ENCODE measurements at places on chromosomes 1 and 21.

- no peak for DNase-seq
Measured at GRCh38 chr1:174740249-174740968, 259.3 kb upstream of the CACYBP start.

- DNase-seq = no peak
Measured at GRCh38 chr1:211935448-211935970, 99.8 kb downstream of the INTS7 start.

DNA sequence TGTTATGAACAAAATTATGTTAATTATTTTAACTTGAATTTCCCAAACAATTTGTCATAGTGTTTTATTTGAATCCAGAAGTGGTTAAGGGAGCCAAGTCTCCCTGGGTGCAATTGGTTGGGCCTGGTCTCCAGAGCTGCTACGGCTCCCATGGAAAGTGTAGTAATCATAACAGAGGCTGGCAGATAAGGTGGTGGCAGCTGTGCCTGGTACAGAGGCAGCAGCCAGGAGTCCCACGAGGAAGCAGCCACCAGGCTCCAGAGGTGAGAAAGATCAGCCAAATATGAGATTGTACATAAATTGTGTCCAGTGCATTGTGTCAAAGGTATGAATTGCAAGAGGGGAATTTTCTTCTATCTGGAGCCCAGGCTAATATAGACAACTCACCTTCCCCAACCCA lies 368.9 kb upstream of the PTBP2 start:
- DNase-seq = no peak

DNA sequence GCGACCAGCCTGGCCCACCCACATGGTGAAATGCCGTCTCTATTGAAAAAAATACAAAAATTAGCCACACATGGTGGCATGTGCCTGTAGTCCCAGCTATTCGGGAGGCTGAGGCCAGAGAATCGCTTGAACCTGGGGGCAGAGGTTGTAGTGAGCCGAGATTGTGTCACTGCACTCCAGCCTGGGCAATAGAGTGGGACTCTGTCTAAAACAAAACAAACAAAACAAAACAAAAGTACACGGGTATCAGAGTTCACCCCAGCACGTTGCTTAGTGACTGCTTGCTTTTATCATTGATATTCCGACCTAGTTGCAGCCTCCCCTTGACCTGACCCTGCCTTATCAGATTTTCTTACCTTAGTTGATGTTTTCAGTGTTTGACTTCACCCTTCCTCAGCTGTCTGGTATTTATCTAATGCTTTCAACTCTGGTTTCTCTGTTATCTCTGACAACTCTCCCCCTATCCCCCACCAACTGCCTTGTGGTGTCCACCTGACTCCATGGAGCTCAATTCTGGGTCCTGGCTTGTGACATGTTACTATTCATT lies 5.1 kb downstream of the TLCD4 start:
- no peak for DNase-seq

- DNase-seq = no peak
Measured at GRCh38 chr1:224259986-224260385, 70.0 kb downstream of the NVL start.

Measured in activated CD4-positive, alpha-beta T cell treated with anti-CD3 and anti-CD28 coated beads for 4 hours (primary cell).